ENCODE measurements at places on chromosomes 4 and X.
A peak's percentile ranks its signal among the peaks of the same experiment; 100 is the strongest.

DNA sequence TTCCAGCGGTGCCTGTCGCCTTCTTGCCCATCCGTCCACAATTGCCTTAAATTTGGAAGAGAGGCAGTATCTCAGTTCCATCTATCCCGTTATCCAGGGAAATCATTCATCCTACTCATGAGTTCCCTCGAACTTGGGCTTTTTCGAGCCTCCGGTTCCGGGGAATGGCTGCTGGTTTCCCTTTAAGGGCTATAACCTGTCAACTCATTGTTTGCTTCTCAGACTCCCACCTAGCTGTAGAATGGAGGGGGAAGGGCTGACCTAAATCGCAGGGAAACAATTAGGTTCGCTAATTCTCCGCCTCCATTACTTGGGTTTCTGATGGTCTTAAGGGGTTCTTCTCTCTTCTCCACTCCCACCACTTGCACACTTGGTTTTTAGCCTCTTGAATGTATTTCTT is 1.2 kb downstream of the UCHL1 start:
- DNase-seq = no peak

- peak; percentile 31 for DNase-seq
Observed at GRCh38 chr4:168409089-168409801, 71.0 kb downstream of the DDX60L start.

- no peak for DNase-seq
Observed at GRCh38 chrX:120568035-120568434, 7.3 kb upstream of the CUL4B start.

DNA sequence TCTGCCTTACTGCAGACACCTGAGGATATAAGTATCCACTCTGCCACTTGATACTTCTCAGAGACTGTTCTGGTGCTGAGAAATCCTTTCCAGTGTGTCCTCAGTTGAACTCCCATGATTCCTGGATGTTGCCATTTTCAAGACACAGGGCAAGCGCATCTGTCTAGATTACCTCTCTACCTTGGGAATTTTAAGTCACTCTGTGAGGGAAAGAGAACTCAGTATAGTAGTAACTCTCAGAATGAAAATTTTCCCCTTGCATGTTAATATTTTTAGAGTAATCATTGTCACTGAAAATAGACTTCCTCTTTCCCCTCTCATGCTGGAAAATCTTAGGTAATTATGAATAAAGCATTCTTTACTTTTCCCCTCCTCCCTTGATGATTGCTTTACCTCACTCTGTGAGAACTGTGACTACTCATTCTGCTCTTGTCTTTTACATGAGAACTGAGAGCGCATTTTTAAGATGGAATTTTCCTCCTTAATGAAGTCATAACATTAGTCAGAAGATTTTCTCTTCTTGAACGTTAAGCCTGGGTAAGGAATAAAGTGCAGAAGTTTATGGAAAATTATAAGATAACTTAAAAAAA is 45.0 kb downstream of the TET2 start:
- DNase-seq = peak; percentile 27

DNA sequence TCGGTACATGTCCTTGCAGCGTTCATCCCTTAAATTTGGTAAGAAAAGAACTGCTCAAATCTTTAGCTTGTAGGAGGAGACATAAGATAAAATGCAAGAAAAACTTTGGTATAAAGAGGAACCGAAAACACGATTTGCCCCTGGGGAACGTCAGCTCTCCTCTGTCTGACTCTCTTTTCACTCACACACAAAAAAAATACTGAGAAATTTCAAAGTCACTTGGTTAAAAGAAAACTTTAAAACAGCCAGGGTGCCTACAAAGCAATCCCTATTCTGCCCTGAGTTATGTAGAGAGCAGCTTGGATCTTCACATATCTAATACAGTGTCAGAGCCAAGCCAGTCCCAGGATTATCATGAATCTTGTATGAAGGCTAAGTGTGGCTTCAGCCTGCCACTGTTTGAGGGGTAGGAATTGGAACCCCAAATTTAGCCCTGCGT is 248.5 kb upstream of the CXXC4 start:
- no peak for DNase-seq
